ENCODE measurements at places on chromosomes 6 and 20. TPM values are rescaled to one million over a fixed set of nuclear protein-coding genes. Genes with fewer than 3 reads are reported as not detected.

PDYN gene
- polyA plus RNA-seq: not detected

OGFRL1 gene
- 10.9 TPM for polyA plus RNA-seq

MRPS26 gene
- 94.6 TPM for polyA plus RNA-seq

SLPI gene
- 0.63 TPM for polyA plus RNA-seq

TRERF1 gene
- not detected for polyA plus RNA-seq

HELZ2 gene
- polyA plus RNA-seq: 11.0 TPM

SIRPB1 gene
- 1.9 TPM for polyA plus RNA-seq
